T-cell (primary cell): ENCODE measurements at places on chromosomes 1 and 21.

DNA sequence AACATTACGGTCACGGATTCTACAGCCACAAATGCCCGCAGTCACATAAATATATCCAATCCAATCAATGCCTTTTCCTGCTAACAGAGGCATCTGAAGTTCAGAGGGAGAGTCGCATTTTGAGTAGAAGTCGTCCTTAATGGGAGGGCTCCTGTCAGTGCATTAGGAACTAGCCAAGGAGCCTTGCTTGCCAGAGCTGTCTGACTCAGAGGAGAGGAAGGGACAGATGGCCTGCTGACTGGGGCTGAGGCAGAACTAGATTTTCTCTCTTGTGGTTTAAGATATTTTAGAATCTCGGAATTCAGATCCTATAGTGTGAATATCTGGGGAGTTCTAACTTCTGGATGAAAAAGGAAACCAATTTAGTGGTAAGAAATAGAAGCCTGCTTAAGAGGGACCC lies 10.6 kb downstream of the XKR8 start:
- no peak for DNase-seq

- no peak for DNase-seq
Observed at GRCh38 chr1:39321979-39322378, 117.5 kb downstream of the MACF1 start.

DNA sequence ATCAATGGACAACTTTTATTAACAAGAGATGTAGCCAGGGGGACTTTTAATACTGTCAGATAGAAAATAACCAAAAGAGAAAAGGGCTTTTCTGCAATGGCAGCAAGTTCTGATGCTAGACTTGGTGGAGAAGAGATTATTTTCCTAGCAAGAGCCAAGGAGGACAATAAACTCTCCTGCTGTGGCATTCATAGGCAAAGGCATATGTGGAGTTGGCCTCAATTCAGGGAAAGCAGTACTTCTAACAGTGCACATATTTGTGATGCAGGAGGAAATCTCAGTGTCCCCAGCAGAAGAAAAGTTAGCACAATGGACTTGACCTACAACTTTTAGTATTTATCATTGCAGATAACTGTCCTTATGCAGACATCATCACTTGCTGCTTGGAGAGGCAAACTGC lies 75.1 kb upstream of the GRIK1 start:
- DNase-seq: no peak

DNA sequence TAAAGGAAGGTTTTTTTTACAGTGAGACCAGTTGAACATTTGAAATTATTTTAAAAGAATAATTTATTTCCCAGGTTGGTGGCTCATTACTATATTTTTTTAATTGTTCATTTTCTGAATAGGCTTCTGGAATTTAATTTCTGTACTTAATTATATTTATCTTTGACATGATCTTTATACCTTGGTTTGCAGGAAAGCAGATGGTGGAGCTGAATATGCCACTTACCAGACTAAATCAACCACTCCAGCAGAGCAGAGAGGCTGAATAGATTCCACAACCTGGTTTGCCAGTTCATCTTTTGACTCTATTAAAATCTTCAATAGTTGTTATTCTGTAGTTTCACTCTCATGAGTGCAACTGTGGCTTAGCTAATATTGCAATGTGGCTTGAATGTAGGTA lies 41.5 kb downstream of the CD46 start:
- no peak for DNase-seq

GRCh38 chr21:45297329-45297728 lies 9.6 kb upstream of the POFUT2 start:
- no peak for DNase-seq

- no peak for DNase-seq
Observed at GRCh38 chr1:96416111-96416595, 305.4 kb upstream of the PTBP2 start.

DNA sequence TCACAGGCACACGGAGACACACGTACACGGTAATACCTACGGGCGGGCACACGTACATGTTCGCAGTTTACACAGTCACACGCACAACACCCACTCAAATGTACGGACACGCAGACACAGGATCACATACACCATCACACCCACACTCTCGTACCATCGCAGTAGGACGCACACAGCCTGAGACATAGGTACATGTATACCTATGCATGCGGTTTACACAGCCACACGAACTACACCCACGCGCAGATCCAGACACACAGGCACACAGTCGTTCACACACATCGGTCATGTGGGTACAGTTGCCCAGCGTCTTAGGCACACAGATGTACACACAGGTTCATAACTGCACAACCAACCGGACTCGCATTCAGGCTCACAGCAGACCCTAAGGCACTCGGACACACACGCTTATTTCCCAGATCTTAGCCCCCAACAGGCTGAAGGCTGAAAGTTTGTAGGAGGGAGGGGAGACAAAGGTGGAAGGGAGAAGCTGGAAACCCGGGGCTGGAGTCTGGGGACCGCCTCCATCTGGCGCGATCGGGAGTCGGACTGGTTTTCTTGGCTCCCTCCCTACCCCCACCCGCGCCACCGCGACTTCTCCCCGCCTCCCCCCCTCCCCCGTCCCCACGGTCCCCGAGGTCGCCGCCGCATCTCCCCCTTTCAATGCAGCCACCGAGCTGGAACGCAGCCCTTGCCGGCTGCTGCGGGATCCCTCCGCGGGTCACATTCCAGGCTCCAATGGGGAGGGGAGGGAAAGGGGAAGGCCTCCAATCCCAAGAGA lies 51.9 kb upstream of the SYNC start:
- peak; percentile 45 for DNase-seq

DNA sequence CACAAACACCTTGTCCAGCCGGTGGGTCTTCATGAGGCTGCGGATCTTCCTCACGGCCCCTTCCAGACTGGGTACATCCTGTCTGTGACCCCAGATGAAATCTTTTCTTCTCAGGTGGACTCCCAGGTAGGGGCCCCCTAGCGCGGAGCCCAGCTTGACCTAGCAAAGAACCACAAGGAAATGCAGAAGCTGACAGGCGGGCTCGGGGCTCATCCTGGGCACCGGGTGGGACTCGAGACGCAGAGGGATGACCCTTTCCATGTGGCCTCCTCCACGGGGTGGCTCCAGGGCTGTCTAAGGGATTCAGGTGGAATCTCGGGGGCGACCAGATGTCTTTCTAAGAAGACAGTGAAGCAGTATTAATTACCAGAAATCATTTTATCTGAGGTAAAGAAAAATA lies 17.8 kb downstream of the POFUT2 start:
- DNase-seq: no peak
